ENCODE measurements at places on chromosomes 5 and 9.

GRCh38 chr9:127545196-127546124, 66.6 kb upstream of the STXBP1 start:
- DNase-seq: peak; percentile 88

- peak; percentile 36 for DNase-seq
Observed at GRCh38 chr5:6731465-6732237, 18.4 kb downstream of the TENT4A start.

DNA sequence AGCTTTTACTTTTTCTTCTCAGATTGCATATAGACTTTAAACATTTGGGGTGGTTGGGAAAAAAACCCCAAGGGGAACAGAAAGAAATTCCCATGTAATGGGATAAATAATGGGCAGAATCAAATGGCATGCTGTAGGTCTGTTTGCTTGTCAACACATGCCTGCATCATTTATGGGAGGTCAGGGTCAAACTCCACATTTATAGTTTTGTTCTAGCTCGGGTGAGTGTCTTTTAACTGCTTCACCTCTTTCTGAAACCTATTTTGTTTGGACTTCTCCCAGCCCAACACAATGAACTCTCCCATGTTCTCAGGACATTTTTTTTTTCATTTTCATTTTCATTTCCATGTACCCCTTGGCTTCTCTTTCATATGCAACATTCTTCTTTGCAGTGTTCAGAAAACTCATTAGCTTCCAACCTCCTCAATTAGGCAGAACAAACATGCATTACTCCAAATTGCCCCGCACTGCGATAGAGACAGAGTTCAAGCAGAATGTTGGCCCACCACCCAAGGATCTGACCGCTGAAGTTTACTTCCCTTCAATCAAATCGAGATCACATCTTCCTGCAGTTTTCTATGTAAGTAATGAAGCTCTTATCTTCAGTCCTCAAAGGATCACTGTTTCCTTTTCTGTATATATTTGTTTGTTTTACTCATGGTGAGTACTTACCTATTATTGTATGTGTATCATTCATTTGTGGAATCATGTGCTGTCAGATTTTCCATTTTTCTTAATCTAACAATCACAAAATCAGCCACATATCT, 354.6 kb downstream of the ZSWIM6 start:
- DNase-seq: no peak

GRCh38 chr5:139554264-139554663, 6.9 kb upstream of the UBE2D2 start:
- peak; percentile 35 for DNase-seq

GRCh38 chr9:123749580-123750202, 180.2 kb downstream of the DENND1A start:
- no peak for DNase-seq
